ENCODE measurements at places on chromosomes 2 and 18.

DNA sequence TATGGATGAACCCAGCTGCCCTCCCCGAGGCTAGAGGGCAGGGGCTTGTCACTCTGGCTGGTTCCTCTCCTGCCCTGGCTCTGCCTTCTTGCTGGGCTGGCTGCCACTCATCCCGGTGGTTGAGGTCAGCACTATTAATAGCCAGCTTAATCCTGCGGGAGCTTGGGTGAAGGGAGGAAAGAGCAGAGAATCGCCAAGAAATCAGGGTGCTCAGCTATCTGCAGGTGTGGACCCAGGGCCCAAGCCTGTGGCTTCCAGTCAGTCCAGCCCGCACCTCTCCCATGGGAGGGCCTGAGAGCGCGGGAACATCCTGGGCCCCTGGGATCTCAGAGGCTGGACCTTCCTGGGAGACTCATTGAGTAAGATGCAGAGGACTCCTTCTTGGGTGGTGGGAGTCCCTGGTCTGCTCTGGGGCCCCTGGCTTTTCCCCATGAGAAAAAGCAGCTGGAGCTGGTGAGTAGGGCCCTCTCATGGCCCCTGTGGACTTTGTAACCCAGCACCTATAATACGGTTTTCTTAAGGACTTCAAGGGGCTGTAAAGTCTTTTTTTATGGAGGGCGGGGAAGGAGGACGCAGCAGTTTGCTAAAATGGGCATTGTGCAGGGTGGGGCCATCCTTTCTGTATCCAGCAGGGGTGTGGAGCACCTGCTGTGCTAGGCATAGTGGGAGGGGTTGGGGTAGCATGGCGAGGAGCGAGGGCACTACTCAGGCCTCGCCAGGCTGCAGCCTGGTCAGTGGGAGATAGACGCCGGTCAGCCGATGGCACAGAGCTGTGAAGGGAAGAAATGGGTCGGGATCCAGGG lies 27.4 kb upstream of the CNNM3 start:
- DNase-seq, result peak; percentile 22

DNA sequence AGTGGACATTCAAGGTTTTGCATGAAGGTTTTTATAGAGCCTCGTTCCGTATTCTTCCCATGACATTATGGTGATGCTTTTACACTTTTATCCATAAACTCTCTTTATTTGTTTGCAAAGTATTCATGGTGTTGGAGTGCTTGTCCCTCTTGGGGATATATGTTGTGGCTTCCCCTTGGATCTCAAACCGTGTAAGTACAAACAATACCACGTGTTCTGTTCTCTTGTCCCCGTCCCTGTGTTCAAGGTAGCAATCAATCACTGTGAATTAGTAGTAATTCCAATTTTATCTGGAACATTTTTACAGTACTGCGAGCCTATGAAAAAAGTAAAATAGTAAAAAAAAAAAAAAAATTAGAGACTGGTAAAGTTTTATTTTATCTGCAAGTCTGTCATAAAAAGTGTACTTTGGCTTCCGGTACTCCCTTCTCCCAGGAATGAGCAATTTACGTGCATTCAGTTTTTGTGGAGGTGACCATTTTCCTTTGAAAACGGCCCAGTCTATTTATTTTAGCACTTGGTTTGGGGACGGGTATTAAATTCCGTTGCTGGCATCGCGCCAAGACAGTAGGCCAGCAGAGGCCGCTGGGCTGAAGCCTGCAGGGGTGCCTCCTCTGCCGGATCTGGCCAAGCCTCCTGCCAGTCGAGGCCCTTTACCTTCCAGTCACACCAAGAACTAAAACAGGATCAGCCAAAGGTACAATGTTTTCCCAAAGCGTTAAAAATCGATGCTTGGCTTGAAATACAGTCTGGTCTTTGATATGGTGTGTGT lies 175.7 kb downstream of the SOCS6 start:
- DNase-seq, result peak; percentile 76

GRCh38 chr18:47968006-47968676 lies 37.7 kb upstream of the SMAD2 start:
- DNase-seq, result no peak

- DNase-seq, result no peak
Measured at GRCh38 chr2:85766229-85766628, 12.4 kb downstream of the ATOH8 start.

DNA sequence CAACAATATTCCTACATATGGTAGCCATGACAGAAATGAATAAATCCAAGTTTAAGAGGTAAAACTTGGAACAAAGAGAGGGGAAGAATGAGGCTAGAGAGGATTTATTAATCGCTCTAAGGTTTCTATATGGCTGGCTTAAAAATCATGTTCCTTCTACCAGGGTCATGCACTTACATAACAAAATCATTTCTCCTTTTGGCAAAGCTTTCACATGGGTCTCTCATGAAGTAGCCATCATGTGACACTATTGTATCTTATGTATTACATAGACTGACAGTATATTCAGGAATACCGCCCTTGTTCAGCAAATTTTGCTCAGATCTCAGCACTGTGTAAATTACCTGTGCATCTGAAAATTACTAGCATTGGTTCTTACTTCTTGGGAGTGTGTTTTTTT lies 1554.5 kb upstream of the SLC39A10 start:
- no peak for DNase-seq

DNA sequence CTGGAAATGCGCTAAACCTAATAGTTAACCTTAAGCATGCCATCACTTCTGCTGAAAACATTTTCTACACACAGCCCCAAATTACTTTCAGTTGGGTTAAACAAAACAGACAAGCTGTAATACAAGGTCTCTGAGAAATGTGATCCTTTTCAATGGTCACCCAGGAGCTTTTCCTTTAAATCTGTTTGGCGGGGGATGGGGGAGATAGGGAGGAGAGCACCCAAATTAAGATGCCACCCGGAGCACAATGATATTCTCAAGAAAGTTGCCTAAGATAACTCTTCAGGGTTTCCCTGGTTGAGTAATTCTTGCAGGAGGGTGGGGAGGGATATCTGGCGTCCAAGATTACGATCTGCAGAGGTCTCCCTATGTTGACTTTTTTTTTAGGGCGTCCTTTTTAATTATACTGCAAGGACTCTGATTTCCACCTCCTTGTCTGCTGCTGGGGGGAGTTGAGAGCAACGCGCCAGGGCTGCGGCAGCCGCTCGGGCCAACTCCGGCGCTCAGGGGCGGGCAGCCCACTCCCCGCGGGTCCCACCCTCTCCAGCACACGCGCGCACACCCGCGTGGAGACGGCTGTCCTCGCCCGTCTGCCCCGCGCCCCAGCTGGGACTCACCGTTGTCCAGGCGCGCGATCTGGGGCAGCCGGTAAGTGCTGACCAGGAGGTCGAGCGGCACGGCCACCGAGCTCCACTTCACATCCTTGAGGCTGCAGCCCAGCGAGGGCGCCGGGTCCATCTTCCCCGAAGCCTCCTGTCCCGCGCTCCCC lies 807 bp downstream of the GAREM1 start:
- DNase-seq, result peak; percentile 51

- DNase-seq, result no peak
Measured at GRCh38 chr2:12284037-12284436, 432.7 kb upstream of the TRIB2 start.

- no peak for DNase-seq
Measured at GRCh38 chr2:224927011-224927410, 115.3 kb downstream of the DOCK10 start.
